Hematopoietic multipotent progenitor cell treated with erythropoietin and hydrocortisone succinate and interleukin-3 and kit ligand, for 4 days (in vitro differentiated cells): ENCODE measurements at places on chromosomes 3 and 15.

GRCh38 chr3:12408984-12409683 lies 75.1 kb upstream of the TSEN2 start:
- no peak for DNase-seq

- DNase-seq = no peak
Observed at GRCh38 chr3:131326307-131326706, 55.3 kb upstream of the NUDT16 start.

DNA sequence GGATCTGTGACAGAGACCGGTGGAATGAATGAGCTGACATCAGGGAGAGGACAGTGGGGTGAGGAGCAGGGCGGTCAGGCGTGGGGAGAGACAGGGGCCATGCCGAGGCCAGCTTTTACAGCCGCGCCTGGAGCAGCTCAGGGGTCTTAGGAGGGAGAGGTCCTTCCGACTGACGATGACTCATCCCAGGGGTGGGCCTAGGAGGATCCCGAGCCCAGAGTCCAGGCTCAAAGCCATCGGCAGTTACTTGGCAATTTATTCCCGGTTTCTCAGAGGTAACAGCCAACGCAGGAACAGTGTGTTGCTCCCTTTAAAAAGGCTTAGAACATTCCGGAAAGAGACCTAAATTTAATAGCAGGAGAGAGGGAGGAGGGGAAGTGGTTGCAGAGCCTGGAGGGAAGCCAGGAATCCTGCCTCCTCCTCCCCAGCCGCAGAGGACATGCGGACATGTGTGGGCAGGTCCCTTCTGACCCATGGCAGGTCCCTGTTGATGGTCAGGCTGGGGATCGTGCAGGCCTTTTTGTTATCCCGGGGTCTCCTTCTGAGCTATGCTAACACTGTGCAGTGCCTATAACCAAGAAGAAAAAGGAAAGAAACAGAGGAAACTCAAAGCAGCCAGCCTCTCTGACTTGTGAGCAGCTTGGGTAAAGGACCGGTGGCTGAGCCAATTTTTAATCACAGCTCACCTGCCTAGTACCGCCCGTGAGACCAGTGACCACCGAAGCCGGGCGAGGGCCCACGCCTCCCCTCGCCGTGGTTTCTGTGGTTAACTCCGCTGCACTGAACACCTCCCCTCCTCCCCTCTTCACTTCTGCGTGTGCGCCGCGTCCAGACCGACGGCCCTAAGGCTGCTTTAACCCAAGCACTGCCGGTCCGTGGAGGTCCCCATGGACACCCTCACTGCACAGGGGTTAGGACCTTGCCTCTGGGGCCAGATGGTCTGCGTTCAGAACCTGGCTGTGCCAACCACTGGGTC lies 392.4 kb upstream of the PROK2 start:
- DNase-seq = peak; percentile 61

- no peak for DNase-seq
Observed at GRCh38 chr15:63072809-63073277, 30.3 kb downstream of the TPM1 start.

DNA sequence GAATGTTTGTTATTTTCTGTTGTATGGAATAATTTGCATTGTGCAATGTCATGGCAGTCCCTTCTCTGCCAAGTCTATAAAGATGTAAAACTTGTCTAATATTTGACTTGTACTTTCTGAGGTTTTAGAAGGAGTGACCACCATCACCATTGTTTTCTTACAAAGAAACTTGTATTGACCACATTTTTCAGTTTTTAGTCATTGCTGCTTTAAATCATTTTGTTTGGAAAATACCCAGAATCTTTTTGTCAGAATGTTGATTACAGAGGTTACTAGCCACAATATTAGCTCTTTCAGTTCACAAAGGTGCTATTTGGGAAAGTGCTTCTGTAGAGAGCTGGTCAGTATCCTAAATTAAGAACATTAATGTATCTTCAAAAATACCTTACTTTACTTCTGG lies 532.4 kb upstream of the GBE1 start:
- no peak for DNase-seq

DNA sequence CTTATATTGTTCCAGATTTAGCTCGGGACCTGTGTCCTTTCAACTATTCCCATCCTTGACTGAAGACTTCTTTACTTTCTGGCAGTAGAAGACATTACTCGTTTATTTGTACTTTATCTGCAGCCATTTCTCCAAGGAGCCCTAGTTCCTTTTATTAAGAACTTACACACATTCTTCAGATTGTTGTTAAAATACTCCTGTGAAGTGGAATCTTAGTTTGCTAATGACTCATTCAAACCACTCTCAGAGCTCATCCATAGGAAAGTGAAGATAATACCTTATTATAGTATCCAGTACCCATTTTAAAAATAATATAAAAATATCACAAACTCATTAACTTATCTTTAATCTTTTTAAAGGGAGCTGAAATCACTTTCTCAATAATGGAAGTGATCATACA lies 63.5 kb downstream of the C3orf70 start:
- no peak for DNase-seq

DNA sequence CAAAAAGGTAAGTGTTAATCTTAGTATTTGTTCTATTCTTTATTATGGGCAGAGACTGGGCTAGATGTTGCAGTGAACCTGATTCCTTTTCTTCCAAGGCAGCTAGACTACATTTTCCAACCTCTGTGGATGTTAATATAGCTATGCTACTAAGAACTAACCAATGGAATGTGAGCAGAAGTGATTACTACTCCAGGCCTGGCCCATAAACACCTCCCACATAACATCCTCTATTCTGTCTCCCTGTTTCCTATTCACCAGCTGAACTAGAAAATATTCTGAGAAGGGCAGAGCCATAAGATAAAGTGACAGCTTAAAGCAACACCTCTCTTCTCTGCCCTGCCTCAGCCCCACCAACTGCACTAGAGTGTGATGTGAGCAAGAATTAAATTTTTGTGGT lies 29.4 kb downstream of the CD200R1L start:
- DNase-seq = no peak
